Occipital lobe (tissue), 3 donors: ENCODE measurements at places on chromosomes 13 and 19.
A peak's percentile ranks its signal among the peaks of the same experiment; 100 is the strongest.

GRCh38 chr13:113533161-113533840 is 42.8 kb upstream of the DCUN1D2 start:
- no peak for DNase-seq

GRCh38 chr19:17530586-17530985 is 19.1 kb downstream of the PGLS start:
- no peak for DNase-seq

GRCh38 chr19:40740747-40741146 is 9.5 kb downstream of the ACTMAP start:
- peak; percentile 72 for DNase-seq

- no peak for DNase-seq
These were observed 8.1 kb downstream of the ERFL start for GRCh38 chr19:41919948-41920712.

DNA sequence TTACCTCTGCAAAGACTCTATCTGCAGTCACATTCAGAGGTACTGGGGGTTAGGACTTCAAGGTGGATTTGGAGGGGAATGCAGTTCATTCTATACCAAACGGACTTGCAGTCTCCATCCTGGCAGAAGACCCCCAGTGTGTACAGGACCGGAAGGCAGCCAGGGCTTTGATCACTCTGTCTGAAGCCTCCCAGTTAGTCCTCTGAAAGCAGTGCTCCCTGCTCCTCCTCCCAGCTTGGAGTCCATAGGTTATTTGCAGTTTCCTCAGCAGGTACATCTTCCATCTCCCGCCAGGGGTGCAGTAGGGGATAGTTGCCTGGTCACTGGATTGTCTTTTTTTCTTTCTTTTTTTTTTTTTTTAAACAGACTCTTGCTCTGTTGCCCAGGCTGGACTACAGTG is 78.8 kb upstream of the KCTD15 start:
- no peak for DNase-seq

DNA sequence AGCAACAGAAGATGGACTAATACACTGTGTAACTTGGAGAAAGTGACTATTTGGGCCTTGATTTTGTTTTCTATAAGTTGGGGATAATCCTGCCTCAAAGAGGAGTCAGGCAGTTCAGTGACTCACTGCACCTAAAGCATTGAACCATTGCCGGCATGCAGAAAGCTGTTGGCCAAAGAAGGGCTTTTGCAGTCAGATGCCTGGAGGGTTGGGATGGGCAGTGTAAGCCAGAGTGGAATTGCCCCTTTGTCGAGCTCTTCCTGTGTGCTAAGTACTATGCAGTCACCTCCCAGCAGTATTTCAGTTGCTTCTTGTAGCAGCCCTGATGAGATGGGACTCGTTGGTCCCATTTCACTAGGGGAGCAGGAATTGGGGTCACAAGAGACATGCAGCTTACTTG is 11.1 kb downstream of the ZNF473 start:
- no peak for DNase-seq

- no peak for DNase-seq
These were observed 2.4 kb downstream of the GADD45GIP1 start for GRCh38 chr19:12954612-12954962.

GRCh38 chr13:106322628-106323027 is 212.8 kb downstream of the EFNB2 start:
- DNase-seq: no peak

DNA sequence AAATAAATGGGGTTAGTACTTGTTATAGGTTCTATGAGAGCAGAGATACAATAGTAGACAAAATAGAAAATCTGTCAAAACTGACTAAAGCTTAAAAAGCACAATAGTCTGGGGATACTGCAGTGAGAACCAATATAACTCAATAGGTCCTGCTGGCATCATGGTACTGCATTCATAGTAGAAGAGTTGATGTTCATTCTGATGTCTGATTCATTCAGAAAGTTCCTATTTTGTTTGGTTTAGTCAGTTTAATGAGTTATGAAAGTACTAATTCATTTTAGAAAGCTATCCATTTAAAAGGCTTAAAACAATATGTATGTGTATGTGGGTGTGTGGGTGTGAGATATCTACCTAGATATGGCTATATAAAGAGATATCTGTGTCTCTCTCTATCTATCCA is 152.8 kb downstream of the LHFPL6 start:
- DNase-seq: no peak
